Activated CD8-positive, alpha-beta memory T cell treated with anti-CD3 and anti-CD28 coated beads for 36 hours (primary cell): ENCODE measurements at places on chromosomes 3 and 15. TPM values are rescaled to one million over a fixed set of nuclear protein-coding genes. Genes with fewer than 3 reads are reported as not detected.

Gene PLCB2
- 52.3 TPM for total RNA-seq

Gene VWA5B2
- total RNA-seq: not detected

Gene SLCO2A1
- total RNA-seq: not detected

Gene FGD5
- not detected for total RNA-seq

Gene SERINC4
- total RNA-seq: 0.11 TPM

Gene SLC6A1
- total RNA-seq: not detected
